ENCODE measurements at places on chromosomes 4 and X.

DNA sequence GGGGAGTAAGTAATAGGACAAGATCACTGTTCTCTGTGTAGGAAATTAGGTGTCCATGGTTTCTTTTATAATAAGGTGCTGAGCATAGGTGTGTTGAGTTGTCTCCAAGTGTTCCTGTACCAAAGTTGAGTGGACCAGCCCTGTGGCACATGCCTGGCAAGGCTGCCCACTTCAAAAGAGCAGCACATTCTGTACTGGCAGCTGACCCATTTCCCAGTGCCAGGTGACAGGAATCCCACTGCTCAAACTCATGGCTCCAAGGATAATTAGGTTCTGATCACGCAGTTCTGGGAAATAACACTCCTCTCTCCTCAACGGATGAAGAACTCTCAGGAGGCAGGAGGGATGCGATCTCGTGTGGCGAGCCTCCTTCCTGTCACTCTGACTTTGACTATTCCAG is 12.8 kb upstream of the LGI2 start:
- no peak for DNase-seq

GRCh38 chrX:148658115-148658730 is 157.8 kb downstream of the AFF2 start:
- DNase-seq, result no peak

- no peak for DNase-seq
Observed at GRCh38 chr4:165678236-165678935, 194.7 kb upstream of the TLL1 start.

DNA sequence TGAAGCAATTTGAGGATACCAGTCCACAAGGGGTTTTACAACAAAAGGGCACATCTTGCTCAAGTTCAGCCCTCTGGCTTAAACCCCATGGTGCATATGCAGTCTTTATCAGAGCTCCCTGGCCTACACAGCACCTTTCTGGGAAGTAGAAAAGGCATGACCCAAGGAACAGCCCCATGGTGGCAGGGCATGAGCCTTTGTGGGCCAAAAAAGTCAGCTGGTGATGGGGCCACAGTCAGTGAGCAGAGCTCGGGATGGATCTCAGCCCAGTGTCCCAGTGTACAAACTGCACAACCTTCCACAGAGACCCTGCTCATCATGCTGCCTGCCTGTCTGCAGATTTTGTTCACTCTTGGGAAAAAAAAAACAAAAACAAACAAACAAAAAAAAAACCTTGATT is 22.3 kb upstream of the TMEM165 start:
- no peak for DNase-seq

GRCh38 chr4:30939069-30939468 is 218.9 kb downstream of the PCDH7 start:
- no peak for DNase-seq

- DNase-seq, result no peak
Observed at GRCh38 chr4:8840006-8840793, 31.4 kb downstream of the HMX1 start.
